Stimulated activated CD8-positive, alpha-beta memory T cell treated with anti-CD3 and anti-CD28 coated beads, Interleukin-4, amount 100 ng/mL, for 1 hour (primary cell): ENCODE measurements at places on chromosomes 7 and 10.
A peak's percentile ranks its signal among the peaks of the same experiment; 100 is the strongest.

DNA sequence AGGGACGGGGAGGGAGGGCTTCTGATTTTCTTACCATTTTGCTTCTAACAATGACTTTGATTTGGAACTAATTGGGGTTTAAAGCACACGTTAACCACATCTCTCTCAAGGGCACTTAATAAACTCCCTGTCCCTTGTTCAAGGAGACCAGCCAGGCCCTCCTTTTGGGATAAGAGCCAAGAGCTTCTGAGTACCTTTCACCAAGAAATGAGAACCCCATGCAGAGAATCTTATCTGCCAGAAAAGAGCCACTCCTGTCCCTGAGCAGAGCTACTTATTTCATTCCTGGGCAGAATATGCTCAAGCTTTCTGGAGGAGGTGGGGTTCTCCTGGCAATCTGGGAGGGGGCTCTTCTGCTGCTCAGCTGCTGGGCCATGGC, 574.6 kb downstream of the GALNT17 start:
- DNase-seq: no peak

GRCh38 chr10:58968389-58968755, 208.1 kb upstream of the PHYHIPL start:
- no peak for DNase-seq

- DNase-seq: no peak
Observed at GRCh38 chr7:55241958-55242357, 123.2 kb upstream of the LANCL2 start.

- DNase-seq: no peak
Observed at GRCh38 chr10:97538411-97538810, 34.2 kb upstream of the ANKRD2 start.

DNA sequence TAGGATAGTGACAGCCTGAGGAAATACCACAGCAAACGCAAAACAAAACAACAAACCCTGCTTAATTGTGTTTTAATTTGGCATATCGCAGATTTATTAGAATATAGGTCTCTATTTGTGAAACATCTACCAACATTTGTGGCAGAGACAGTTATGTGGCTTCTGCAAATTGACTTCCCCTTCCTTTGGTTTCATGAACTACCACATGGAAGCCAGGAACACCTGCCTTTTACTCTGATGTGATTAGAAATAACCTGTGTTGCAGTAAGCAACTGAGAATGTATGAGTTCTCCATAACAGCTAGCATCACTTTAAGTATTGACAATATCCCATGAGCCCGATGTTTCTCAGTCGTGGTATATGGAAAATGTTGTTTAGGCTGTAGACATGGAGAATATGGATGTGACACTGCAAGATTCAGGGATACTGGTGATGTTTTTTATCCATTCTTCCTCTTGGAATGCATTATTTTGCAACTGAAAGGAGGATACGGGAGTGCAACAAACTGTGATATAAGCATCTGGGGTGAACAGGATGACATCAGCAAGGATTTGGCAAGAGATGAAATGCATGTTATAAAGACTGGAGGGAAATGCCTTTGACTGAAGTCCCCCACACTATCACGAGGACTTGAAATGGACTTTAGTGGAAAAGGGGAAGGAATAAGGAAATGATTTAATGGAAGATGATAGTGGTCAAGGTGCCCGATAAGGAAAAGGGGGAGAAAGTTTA, 95.9 kb downstream of the CUBN start:
- DNase-seq: no peak

DNA sequence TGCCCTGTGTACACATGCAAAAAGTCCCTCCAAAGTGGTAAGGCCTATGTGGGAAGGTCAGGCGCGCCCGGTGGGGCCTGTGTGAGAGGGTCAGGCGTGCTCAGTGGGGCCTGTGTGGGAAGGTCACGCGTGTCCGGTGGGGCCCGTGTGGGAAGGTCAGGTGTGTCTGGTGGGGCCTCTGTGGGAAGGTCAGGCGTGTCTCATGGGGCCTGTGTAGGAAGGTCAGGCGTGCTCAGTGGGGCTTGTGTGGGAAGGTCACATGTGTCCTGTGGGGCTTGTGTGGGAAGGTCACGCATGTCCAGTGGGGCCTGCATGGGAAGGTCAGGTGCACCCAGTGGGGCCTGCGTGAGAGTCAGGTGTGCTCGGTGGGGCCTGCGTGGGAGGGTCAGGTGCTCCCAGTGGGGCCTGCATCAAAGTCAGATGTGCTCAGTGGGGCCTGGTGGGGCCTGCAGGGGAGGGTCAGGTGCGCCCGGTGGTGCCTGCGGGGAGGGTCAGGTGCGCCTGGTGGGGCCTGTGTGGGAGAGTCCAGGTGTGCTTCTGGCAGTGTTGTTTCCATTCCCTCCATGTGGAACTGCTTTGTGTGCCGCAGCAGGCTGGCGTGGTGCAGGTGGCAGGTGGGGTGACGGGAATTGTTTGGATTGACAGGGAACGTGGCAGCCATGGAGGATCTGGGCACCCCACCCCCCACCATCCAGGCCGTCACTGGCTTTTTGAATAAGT, 15.4 kb downstream of the LRRC27 start:
- no peak for DNase-seq

DNA sequence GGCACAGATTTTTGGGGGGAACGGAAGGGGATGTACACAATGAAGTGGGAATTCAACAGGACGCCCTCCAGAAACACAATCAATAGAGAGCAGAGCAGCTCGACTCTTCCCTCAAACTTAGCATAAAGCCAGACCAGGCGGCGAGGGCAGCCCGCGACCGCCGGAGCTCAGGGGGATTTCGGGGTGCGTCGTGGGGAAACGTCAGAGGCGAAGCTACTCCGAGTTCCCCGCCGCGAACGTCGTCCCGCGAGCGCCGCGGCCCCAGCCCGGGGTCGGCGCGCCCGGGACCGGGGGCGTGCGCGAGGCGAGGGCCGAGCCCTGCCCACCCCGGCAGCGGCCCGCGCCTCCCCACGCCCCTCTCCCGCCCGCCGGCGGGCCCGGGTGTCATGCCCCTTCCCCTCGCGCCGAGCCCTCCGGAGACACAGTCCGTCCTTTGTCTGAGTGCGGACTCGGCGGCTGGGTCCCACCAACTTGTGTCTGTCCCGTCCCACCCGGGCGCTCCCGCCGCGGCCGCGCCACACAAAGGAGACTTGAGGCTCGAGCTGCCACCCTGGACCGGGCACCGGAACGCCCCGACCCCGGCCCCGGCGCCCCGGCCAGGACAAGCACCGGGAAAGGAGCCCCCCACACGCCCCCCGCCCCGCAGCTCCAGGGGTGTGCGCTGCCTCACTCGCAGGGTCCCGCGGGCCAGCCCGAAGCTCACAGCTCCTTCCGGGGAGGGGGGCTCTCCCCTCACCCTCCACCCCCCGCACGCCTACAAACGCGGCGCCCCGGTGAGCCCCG, 634 bp downstream of the EZH2 start:
- peak; percentile 24 for DNase-seq
